ENCODE measurements at places on chromosomes 6 and 20.

DNA sequence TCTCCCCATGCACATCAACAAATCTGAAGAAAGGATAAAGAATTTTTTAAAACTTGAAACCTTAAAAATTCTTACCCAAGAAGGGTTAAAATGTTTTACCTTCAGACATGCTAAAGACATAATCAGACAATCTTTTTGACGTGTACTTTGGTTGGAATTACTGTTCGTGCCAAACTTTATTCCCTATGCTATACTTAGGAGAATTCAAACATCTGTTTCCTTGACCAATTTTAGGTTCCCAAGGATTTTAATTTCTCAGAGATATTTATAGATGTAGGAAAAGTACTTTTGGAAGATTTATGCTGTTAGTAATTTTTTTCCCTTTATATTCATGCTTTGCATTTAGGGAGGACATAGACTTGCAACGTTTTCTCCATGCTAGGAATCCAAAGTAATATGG lies 108.4 kb downstream of the AFG1L start:
- no peak for DNase-seq
- H3K4me1 ChIP-seq, result peaks cover 21% of the 10 kb centered on the region
- H3K36me3 ChIP-seq, result peaks cover 3% of the 10 kb centered on the region
- H3K27me3 ChIP-seq, result no peaks in the 10 kb centered on the region
- H3K4me3 ChIP-seq, result no peak overlapping the region

DNA sequence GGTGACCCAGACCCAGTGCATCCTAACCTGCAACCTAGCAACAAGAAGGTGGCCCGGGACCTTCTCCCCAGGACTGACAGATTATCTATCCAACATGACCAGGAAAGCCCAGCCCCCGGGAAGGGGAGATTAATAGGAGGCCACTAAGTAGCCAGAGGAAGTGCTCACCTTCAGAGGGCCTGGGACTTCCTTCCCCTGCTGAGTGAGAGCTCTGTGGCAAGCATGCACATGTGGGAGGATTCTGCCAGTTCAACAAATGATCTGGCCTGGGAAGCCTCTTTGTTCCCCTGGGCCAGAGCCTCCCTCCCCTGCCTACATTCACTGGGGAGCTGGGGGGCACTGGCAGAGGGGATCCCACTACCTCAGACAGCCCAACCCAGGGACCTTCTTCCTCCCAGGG lies 39.6 kb downstream of the SHLD1 start:
- H3K36me3 ChIP-seq, result no peaks in the 10 kb centered on the region
- no peak overlapping the region for H3K4me3 ChIP-seq
- DNase-seq, result no peak
- no peaks in the 10 kb centered on the region for H3K27me3 ChIP-seq

- peaks cover 10% of the 10 kb centered on the region for H3K4me1 ChIP-seq
- no peak overlapping the region for H3K27ac ChIP-seq
- H3K27me3 ChIP-seq, result no peaks in the 10 kb centered on the region
- no peaks in the 10 kb centered on the region for H3K36me3 ChIP-seq
Measured at GRCh38 chr6:5133943-5134342, 48.8 kb downstream of the PPP1R3G start.

GRCh38 chr6:5084360-5084780 lies 771 bp upstream of the PPP1R3G start:
- no peaks in the 10 kb centered on the region for H3K27me3 ChIP-seq
- DNase-seq, result no peak
- no peaks in the 10 kb centered on the region for H3K36me3 ChIP-seq
- peak overlapping the region; percentile 82 for H3K4me3 ChIP-seq
- H3K4me1 ChIP-seq, result peaks cover 14% of the 10 kb centered on the region

DNA sequence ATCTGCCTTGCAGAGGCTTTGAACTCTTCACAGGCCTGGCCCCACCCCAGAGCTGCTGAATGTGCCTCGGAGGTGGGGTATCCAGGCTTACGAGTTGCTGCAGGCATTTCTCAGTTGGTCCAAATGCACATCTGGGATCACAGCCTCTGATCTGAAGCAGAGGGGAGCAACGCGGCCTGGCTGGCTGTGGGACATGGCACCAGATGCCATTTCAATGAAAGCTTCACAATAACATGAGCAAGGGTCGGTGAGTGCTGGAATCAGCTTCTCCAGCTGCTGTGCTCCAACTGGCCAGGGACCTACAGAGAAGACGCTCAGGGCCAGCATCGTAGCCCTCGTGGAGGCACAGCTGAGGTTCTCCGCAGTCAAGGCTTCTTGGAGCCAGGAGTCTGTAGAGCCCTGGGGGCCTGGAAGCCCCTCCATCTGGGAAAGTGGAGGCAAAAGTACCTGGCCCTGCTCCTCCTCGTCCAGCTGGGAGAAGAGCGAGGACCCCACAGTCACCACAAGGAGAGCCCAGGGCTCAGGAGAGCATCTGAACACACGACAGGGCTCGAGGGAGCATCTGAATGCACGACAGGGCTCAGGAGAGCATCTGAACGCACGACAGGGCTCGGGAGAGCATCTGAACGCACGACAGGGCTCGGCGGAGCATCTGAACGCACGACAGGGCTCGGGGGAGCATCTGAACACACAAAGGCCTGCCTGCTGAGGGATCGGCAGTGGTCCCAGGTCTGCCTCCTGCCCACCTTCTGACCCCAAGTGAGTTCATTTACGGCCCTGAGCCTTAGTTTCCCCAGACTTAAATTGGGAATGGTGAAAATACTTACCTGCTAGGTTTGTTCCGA lies 165.2 kb downstream of the DLL1 start:
- no peak overlapping the region for H3K27ac ChIP-seq
- peaks cover 6% of the 10 kb centered on the region for H3K4me1 ChIP-seq
- peak; percentile 56 for DNase-seq
- peaks cover under 1% of the 10 kb centered on the region for H3K36me3 ChIP-seq
- H3K4me3 ChIP-seq, result no peak overlapping the region
- H3K27me3 ChIP-seq, result peaks cover 8% of the 10 kb centered on the region
